ENCODE measurements at places on chromosomes 5 and 9. TPM values are rescaled to one million over a fixed set of nuclear protein-coding genes. Genes with fewer than 3 reads are reported as not detected.

DNA sequence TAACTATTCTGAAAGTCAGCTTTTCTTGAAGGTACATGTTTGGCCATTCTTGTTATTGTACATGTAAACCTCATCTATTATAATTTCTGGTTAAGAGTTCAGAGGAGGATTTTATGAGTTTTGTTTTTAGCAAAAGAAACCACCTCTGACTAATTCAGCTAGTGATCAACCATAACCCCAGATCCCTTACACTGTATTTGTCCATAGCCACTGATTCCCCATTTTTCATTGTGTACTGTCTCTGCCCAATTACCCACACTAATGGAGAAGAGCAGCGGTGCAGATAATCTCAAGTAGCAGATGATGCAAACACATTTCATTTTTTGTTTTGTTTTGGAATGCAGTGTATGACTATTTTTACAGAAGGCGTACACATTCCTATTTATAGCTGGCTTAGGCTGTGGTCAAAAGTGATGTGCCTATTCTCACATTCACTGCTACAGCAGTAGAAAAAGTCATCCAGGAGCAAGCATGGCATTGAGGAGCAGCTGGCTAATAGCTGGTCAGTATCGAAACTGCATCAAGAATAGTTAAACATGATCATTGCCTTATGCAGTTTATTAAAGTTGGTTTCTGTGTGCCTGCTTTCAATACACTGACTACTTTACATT lies 988.3 kb downstream of the DTWD2 start:
- DNase-seq = no peak

DNA sequence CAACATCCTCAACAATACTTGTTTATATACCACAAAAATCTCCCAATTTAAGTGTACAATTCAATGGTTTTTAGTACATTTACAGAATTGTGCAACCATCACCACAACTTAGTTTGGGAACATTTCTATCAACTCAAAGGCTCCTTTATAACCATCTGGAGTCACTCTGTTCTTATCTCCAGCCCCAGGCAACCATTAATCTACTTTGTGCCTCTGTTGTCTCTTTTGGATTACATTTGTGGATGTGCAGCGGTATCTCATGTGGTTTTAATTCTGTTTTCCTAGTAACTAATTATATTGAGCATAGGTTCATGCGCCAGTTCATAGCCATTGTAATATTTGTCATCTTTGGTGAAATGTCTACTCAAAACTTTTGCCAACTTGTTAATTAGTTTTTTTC lies 14.4 kb downstream of the ADAMTS19 start:
- DNase-seq = no peak

The HRH2 gene
- total RNA-seq = 48.5 TPM

The CER1 gene
- 0.30 TPM for total RNA-seq

The DND1 gene
- 0.17 TPM for total RNA-seq

- no peak for DNase-seq
Measured at GRCh38 chr5:159459951-159460538, 129.8 kb upstream of the IL12B start.

DNA sequence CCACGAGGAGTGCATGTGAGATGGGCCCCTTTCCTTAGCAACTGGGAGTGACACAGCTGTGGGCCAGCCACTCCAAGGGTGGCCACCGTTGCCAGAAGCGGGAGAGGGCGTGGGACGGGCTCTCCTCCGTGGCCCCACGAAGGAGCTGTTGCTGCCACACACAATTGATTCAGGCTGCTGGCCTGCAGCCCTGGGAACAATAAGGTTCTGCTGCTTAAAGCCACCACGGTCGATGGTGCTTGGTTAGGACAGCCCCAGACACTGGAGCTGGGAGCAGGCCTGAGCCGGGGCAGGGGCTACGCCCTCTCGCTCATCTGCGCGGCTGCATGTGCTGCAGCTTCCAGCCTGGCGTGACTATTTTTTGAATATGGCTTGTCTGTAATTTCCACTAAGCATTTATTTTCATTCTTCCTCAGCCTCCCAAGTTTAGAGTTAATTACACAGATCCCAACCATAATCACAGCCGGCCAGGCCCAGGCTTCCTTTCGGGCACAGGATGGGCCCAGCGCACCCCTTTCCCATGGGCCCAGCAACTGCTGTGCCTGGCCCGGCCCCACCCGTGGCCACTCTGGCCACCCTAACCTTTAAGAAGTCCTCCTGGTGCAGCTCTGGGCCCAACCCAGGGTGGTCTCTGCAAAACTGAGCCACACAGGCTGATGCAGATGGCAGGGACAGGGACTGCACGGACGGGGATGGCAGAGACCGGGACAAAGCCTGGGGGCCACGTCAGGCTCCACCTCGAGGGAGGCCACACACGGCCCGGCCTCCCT lies 49.7 kb downstream of the VAV2 start:
- no peak for DNase-seq

GRCh38 chr5:11273180-11273903 lies 512.3 kb upstream of the DAP start:
- DNase-seq = no peak

DNA sequence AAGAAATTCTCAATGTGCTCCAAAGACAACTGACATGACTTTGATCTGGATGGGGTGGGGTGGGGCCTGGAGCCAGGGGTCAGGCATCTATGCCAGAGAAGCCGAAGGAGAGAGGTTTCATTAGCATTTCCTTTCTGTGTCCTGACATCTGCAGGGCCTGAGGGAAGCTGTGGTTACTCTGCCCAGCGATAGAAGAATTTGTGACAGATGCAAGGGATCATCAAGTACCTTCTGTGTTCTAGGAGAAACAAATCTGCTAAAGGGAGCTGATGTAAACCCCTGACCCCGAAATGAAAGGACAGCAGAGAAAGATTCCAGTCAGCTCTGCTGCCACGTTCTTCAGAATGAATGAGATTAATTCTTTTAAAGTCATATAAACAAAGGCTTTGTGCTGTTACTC lies 335.7 kb downstream of the PRELID2 start:
- no peak for DNase-seq

- DNase-seq = no peak
Measured at GRCh38 chr9:34211395-34211794, 32.6 kb downstream of the UBAP1 start.

DNA sequence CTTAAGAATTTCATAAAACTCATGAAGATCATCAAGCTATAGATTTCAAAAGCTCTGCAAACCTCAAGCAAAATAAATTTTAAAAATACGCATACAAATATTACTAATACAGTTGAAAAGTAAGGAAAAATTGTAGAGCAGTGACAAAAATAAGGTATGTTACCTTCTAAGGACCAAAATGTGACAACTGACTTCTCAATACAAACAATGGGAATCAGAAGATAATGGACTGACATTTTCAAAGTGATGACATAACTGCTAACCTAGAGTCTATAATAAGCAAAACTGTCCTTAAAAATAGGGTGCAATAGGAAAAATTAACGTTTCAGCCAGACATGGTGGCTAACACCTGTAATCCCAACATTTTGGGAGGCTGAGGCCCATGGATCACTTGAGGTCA lies 27.1 kb downstream of the RMI1 start:
- no peak for DNase-seq

DNA sequence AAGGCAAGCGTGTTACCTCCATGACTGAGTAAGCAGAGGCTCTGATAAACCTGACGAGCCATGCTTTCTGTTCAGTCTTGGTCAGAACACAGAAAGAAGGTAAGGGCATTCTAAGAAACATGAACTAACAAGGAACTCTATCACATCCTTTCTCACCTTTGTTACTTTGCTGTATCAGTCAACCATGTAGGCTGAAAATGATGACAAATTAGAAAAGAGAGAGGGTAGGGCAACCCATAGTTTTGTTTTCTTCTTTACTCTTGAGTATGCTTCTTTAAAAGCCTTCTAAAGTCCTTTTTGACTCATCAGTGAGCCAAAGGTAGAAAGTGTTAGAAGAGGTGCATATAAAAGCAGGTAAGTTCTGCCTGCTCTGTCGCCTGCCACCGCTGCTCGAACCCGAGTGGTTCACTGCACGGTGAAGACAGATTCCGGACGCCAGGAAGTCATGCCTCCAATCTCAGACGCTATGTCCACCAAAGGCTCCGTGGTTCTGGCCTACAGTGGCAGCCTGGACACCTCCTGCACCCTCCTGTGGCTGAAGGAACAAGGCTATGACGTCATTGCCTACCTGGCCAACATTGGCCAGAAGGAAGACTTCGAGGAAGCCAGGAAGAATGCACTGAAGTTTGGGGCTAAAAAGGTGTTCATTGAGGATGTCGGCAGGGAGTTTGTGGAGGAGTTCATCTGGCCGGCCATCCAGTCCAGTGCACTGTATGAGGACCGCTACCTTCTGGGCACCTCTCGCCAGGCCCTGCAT lies 298.4 kb downstream of the NDUFS4 start:
- DNase-seq = no peak

The PIGO gene
- total RNA-seq = 11.3 TPM

The PDGFRB gene
- total RNA-seq = 88.4 TPM

The IFNB1 gene
- not detected for total RNA-seq

The MUSK gene
- 0.30 TPM for total RNA-seq

GRCh38 chr9:111866976-111867375 lies 29.6 kb upstream of the UGCG start:
- no peak for DNase-seq

The UQCRQ gene
- 1,632 TPM for total RNA-seq

The PCDHGB7 gene
- total RNA-seq = 10.0 TPM

DNA sequence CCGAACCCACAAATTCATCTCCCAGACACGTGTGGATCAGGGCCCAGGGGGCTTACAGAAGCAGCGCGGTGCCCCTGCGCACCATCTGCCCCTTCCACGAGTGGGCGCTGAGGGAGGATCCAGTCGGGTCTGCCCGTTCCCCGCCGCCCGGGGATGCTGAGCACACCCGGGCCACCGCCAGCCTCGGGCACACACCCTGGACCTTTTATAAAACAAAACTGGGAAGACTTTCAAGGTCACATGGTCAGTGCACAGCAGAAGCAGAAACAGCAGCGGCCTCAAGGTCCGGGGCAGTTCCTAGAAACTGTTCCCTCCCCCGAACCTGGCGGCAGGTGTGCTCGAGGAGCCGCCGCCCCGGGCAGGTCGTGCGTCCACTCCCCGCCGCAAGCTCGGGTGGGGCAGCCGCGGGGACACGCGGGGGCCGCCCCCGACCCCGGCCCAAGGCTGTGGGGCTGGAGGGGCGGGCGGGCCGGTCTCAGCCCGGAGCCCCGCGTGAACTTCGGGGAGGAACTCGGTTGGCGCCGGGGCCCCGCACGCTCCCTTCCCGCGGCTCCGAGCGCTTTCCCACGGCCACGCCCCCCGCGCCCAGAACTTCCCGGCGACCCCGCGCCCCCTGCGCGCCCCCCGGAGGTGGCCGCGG lies 633 bp upstream of the PPP1R26 start:
- peak; percentile 27 for DNase-seq

The LHX6 gene
- 3.5 TPM for total RNA-seq

The PCDH12 gene
- 10.6 TPM for total RNA-seq

The FGD3 gene
- 1.1 TPM for total RNA-seq

DNA sequence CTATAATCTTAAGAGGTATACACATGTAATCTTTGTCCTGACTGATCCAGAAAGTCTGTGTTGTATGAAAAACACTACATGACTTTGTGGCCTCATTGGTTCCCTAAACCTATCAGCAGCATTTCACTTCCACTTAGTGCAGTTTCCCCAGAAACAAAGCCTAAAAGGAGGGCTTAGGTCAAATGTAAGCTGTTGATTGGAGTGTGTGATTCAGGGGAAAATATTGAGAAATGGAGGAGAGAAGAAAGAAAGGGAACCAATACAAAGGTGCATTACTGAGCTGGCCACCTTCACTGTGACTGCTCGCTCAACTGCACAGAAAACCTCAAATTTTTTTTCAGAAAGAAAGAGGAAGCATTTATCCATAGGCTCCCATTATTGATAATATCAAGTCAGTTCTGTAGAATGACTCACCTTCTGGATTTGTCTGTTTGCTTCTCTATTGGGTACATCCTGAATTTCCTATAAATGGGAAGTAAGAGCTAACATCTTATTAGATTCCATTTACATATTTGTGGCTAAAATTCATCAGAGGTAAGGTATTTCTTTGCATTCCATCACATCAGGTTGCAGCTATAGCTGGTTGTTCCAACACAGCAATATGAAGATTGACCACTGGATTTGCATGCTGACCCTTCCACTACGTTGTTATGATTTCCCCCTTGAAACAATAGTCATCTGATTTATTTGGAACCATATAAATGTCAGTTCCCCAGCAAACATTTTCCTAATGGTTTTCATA lies 10.3 kb upstream of the FST start:
- DNase-seq = no peak

DNA sequence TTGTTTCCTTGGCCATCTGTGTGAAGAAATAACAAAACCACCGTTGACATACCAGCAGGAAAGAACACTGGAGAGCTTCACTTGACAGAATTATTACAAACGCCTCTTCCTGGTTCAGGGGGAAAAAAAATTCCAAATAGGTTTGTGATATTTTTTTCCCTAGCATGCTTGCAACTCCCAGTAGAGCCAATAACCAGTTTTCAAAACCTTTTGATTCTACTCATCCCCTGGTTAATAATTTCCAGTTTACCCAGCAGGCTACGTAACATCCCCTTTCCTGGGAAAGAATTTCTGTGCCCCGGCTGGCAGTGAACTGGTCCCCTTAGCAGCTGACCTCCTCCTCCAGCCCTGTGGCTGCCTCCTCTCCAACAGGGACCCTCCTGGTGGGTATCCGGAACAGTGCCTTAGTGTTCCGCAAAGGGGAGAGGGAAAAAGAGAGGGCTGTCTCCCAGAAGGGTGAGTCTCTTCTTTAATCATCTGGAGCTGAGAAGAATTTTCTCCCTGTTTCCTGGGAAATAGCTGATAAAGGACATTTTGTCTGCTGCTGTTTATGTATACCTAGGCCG lies 72.8 kb upstream of the BOD1 start:
- no peak for DNase-seq

The DPYSL3 gene
- total RNA-seq = 21.5 TPM

- DNase-seq = no peak
Measured at GRCh38 chr9:110183208-110184145, 24.5 kb downstream of the C9orf152 start.

DNA sequence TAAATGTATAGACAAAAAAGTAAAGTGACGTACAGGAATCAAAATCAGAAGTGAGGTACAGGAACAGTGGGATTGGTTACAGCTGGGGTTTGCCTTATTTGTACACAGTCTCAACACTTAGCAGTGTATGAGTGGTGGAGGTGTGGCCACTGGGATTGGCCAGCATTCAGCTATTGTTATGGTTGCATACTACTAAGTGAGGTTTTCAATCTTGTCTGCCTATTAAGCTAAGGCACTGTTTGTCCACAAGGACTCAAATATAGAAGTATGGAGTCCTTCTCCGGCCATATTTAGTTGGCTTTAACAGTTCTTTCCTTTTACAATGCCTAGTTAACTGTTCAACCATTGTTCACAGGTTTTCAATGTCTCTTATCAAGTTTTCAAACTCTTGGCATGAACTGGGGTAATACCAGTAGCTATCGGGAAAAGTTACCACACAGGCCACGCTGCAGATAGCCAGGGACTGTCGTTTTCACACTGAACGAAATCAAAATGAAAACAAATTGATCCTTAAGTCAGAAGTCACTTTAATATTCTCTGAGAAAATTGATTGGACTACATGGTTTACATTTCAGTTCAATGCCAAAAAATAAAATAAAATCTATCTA lies 176.0 kb upstream of the FREM1 start:
- DNase-seq = no peak

GRCh38 chr5:151042453-151043093 lies 22.2 kb downstream of the GPX3 start:
- no peak for DNase-seq

- DNase-seq = peak; percentile 8
Measured at GRCh38 chr9:106829666-106830408, 33.1 kb upstream of the ZNF462 start.

- no peak for DNase-seq
Measured at GRCh38 chr5:91049112-91049511, 334.0 kb downstream of the ARRDC3 start.

The KIF4B gene
- 0.05 TPM for total RNA-seq

- DNase-seq = no peak
Measured at GRCh38 chr9:34254141-34254913, 74.7 kb downstream of the KIF24 start.

All from heart right ventricle (tissue), 16 donors.